ENCODE measurements at places on chromosomes 4 and X.

- DNase-seq = no peak
Observed at GRCh38 chr4:8439914-8440491, 520 bp downstream of the ACOX3 start.

- DNase-seq = no peak
Observed at GRCh38 chr4:79185526-79186045, 140.3 kb downstream of the NAA11 start.

GRCh38 chr4:155900381-155900780 is 3.1 kb upstream of the TDO2 start:
- DNase-seq = no peak

DNA sequence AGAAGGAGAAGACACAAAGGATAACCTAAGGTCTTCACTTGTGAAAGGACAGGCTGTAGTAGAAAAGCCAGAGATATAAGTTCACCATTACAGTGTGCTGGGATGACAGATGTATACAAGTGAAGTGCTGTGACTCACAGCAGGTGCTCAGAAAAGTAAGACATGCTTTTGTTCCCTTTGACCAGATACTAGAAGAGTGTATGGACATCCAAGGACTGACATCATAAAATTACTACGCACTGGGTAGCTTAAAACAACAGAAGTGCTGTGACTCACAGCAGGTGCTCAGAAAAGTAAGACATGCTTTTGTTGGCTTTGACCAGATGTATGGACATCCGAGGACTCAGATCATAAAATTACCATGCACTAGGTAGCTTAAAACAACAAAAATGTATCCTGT is 61.6 kb upstream of the BTC start:
- DNase-seq = no peak

DNA sequence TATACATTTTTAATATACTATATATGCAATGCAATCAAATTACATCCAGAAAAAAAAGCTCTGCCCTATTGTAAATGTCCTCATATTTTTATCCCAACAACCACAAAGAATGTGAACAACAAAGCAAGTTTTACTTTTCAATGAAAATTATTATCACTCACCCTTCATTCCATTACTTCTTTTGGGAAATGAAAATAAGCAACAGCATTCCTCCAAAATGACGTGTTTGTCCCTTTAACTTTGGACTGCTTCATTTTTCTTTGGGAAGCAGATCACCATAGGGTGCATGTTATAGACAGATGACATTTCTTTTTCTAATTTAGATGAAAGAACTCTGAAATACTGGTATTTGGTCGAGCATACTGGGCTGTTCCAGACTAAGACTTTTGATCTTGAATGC is 667.1 kb upstream of the BOD1L1 start:
- no peak for DNase-seq

DNA sequence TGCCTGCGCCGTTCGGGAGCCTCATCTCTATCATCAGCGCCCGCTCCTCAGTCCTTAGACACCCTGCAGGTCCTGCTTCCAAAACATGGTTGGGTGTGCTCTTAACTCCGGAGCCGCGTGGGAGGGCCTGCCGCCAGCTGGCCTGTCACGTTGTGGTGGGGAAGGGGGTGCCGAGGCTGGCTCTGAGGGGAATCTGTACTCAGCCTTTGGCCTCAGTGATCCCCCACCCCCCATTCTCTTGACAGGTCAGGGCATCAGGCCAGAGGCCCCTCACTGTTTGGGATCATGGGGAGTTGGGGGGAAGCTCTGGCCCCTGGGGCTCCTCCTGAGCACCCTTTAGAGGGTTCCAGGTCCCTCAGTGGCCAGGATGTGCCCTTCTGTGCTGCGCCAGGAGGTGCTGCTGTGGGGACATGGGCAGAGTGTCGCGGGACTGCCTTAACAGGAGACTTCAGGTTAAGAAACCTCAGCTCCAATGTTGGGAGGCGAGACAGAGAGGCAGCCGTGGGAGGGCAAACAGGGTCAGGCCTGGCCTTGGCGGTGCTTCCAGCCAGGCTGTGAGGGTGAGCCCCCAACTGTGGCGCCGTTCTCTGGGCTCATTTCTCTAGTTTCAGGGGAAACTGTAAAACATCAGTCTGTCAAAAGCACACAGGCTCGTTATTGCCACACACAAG is 33.5 kb downstream of the TRMT44 start:
- no peak for DNase-seq

DNA sequence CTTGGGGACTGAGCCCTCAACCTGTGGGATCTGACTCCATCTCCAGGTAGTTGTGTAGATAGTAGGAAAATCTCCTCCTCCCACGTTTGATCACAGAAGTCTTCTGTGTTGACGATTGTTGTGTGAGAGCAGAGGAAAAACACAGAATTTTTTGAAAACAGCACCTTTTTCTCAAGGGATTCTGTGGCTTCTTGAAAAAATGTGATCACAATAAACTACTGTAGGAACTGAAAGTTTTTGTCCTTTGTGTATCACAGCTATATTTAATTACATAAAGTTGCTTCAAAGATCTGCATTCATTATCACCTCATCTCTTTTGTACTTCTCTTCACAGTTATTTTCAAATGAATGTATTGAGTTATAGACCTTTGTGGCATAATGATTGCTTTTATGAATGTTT is 85.1 kb downstream of the AFF1 start:
- no peak for DNase-seq

DNA sequence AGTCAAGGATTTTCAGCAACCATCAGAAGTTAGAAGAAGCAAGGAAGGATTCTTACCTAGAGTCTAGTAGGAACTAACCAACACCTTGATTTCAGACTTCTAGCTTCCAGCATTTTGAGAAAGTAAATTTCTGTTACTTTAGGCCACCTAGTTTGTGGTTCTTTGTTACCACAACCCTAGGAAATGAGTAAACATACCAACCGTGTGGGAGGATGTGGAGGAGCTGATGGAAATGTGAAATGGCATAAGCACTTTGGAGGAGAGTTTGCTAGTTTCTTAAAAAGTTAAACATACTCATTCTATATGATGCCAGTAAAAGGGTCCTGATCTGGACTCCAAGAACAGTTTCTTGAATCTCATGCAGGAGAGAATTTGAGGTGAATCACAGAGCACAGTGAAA is 679.4 kb downstream of the PDHA2 start:
- DNase-seq = no peak

- peak; percentile 76 for DNase-seq
Observed at GRCh38 chrX:57286507-57287251, at the start of gene FAAH2. FAAH2 (plus strand) TSS chrX:57286706; CDS start chrX:57286826, 120 bp downstream.

GRCh38 chrX:81120936-81121371 is 80.8 kb downstream of the HMGN5 start:
- peak; percentile 43 for DNase-seq

GRCh38 chr4:172173206-172173605 is 360.0 kb downstream of the GALNTL6 start:
- no peak for DNase-seq

DNA sequence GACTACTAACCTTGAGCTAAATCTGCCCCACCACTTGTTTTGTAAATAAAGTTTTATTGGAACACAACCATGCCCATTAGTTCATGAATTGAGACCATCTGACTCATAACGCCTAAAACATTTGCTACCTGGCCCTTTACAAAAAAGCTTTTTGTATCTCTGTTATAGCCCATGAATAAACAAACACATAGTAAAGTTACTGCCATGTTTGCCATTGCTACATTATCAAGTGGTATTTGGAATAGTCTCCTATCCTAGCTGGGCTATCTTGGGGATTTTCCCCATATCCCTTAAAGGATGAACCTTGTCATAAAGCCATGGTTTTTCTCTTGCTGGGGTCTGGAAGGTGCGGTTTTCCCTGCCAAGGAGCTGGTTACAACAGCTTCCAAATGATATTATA is 112.3 kb downstream of the FAM9B start:
- no peak for DNase-seq

DNA sequence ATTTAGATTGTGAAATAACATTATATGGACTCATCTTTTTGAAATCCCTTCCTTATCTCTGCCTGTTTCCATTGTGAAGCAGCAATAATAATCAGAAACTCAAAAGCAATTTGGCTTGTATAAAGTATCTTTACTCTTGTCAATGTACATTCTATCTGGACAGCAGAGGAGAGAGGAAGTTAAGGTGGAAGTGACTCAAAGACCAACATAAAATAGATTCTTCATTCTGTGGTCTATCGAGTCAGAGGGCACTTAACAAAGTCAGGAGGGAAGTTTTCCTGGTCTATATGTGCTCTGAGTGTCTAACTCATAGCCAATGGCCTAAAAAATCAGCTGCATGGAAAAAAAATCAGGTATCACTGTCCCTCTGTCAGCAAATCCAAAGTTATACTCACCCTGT is 155.5 kb downstream of the EMCN start:
- DNase-seq = no peak

GRCh38 chrX:155071694-155072280 is 479 bp downstream of the BRCC3 start:
- DNase-seq = no peak

DNA sequence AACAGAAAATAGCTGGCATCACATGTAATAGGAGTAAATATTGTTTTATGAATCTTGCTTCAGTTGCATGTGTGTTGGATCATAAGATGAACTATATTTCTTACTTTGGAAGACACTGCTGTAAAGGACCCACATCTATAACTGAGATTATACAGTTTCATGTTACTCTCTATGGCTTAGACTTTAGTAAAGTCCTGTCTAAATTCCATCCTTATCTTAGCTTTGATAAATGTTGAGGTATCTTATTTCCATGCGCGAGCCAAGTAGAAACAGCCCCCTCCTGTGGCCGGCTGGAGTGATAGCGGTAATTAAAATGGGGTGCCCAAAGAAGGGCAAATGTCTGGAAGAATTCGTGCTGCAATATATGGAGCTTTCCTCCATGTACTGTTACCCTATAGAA is 43.0 kb downstream of the CCDC158 start:
- peak; percentile 53 for DNase-seq

GRCh38 chr4:69708211-69708610 is 52.2 kb downstream of the SULT1B1 start:
- no peak for DNase-seq

DNA sequence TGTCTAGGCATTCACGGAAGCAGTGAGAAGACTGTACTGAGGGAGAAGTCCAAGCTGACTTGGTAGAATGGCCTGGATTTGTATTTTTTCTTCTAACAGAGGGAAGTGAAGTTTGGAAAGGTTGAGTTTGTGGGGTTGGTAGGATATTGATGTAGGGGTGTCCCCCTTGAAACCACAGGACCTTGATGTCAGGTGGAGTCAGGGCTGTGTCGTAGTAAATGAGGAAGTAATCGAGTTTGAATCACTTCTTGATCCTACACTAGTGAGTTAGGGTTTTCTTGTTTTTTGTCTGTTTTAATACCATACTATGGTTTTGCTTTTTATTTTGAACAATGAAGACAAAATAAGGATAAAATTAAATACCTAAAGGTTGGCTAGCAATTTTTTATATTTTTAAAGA is 30.1 kb upstream of the ANAPC4 start:
- no peak for DNase-seq

DNA sequence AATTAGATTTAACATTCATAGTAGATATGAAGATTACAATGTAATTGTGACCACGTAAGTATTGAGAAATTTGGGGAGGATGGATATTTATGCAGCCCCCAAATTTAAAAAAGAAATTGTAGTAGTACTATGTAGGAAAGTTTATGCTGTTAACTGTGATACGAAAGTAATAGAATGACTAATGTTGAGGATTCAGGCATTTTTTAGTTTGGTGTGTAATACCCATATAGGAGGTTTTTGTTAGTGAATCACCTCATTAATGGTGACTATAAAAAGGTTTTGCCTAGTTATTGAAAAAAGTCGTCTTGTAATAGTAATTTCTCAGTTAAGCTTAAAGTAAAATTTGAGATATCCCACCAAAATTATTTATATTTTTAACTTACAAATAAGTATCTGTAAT is 67.2 kb downstream of the SMARCAD1 start:
- no peak for DNase-seq

GRCh38 chrX:41779030-41779564 is 55.1 kb downstream of the GPR82 start:
- DNase-seq = no peak

GRCh38 chr4:25551605-25552004 is 104.0 kb upstream of the SLC34A2 start:
- DNase-seq = no peak

- DNase-seq = no peak
Observed at GRCh38 chr4:88045021-88045420, 37.6 kb downstream of the PKD2 start.
